Skeletal muscle tissue (tissue), 5 donors: ENCODE measurements at places on chromosomes 2 and 18. TPM values are rescaled to one million over a fixed set of nuclear protein-coding genes. Genes with fewer than 3 reads are reported as not detected.

Gene TBC1D8
- 16.2 TPM for total RNA-seq

Gene FN1
- 301 TPM for total RNA-seq

Gene TEX44
- total RNA-seq = not detected

Gene C2orf78
- total RNA-seq = not detected

Gene MAP4K3
- total RNA-seq = 59.5 TPM

Gene ERICH2
- 0.52 TPM for total RNA-seq
